Stimulated activated CD4-positive, alpha-beta T cell treated with anti-CD3 and anti-CD28 coated beads, Interleukin-15, amount 100 ng/mL, for 1 hour (primary cell): ENCODE measurements at places on chromosomes 13 and 19.

DNA sequence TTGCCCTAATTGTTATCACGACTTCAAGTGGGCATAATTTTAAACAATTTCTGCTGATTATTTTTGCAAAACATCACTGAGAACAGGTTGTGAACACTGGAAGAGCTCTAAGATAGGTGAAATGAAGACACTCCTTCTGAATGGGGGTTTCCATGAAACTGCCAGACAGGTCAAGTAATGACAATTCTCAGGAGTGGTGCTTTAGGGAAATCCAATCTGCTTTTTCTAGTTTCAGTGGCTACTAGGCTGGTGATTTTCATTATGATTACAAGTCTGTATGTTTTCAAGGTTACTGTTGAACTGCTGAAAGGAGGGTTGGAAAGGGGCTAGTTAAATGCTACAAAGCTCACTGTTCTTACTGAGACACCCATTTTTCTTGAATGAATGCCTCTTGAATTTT is 1724.2 kb downstream of the PCDH9 start:
- no peak for DNase-seq

DNA sequence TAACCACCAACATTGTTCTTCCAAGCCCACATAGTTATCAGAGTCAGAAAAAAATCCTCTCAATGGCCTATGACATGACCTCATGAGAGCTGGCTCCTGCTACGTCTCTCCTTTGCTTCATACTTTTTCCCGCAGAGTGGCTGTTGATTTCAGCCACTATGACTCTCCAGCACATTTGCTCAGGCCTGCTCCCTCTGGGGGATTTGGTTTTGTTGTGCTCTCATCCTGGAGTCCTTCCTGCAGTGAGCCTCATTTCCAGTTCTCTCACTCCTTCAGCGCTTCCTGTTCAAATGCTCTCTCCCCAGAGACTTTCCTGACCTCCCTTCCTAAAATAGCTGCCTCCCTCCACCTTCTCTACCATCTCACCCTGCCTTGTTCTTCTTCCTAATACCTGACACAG is 72.0 kb upstream of the USP29 start:
- no peak for DNase-seq

DNA sequence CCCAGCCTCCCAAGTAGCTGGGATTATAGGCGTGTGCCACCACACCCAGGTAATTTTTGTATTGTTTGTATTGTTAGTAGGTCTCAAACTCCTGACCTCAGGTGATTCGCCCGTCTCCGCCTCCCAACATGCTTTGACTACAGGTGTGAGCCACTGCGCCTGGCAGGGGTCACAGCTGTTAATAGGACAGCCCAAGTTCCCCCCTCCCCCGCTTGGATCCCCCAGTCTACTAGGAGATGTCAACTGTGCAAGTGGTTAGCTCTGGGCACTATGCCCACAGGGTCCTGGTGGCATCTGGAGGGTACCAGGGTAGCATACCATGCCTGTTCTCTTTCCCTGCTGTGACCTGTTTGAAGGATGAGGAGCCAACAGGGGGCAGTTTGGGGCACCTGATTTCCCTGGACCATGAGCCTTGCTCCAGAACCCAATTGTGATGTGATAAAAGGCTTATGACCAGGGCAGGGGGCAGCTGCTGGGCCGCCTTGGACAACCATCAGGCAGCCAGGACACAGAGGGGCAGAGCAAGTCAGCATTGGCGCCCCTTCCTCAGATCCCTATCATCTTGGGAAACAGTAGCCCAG is at the start of gene TSPAN16:
Gene TSPAN16, plus strand, starts transcription at position 496 of the 581 bp plus-strand sequence. CDS start 138 bp downstream, outside the sequence.
- no peak for DNase-seq

GRCh38 chr19:31154021-31154420 is 195.2 kb downstream of the TSHZ3 start:
- DNase-seq = no peak

DNA sequence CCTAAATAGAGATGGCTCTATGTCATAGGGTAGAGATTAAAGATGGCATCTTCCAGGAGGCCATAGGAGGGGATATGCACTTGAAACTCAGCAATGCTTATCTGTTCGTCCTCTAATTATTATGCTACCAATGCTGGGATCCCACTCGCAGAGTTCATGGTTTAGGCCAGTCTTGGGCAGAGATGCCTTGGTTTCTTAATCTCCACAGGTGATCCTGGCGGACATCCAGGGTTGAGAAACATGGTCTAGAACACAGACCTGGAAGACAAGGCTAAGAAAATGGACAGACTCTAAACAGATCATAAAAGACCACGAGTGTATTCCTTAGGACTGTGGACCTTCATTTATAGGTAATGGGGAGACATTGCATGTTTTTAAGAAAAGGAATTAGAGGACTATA is 70.0 kb upstream of the IRS2 start:
- no peak for DNase-seq

DNA sequence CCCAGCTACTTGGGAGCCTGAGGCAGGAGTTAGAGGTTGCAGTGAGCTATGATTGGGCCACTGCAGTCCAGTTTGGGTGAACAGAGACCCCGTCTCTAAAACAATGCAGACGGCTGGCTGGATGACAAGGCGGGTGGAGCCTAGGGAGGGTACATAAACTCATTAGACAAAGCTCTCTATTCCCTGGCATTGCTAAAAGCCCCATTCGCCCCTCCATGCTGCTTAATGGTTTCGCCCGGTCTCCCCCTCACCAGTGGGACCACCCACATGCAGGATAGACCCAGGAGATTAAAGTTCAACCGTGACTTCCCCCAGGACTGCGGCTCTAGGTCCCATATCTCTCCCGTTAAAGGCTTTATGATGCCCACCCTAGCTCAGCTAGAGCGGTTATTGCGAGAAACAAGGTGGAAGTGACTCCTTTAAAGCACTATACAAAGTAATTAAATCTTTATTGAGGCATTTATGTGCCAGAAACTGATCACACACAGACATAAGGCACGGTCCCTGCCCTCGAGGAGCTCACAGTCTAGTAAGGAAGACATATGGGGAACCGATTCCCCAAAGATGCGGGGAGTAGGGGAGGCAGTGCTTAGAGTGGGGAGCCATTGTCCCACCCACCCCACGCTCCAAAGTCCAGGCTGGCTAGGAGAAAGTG is 4.9 kb downstream of the LYPD3 start:
- no peak for DNase-seq

DNA sequence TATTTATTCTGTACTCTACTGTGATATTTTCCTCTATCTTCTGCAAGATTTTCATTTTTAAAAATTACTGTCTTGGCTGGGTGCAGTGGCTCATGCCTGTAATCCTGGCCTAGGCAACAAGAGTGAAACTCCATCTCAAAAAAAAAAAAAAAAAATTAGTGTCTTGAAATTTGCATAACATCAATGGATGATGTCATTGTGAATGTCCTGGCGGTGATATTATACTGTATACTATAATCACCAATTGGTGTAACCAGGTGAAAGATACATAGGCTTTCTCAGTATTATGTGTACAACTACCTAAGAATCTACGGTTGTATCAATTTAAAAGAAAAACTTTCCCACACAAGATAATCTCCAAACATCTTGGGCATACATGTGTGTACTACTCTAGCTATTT is 15.2 kb downstream of the ZNF331 start:
- no peak for DNase-seq

- no peak for DNase-seq
Measured at GRCh38 chr13:110164706-110165105, 142.3 kb downstream of the COL4A1 start.

GRCh38 chr19:41911889-41912731 is 16.1 kb downstream of the ERFL start:
- DNase-seq = no peak

DNA sequence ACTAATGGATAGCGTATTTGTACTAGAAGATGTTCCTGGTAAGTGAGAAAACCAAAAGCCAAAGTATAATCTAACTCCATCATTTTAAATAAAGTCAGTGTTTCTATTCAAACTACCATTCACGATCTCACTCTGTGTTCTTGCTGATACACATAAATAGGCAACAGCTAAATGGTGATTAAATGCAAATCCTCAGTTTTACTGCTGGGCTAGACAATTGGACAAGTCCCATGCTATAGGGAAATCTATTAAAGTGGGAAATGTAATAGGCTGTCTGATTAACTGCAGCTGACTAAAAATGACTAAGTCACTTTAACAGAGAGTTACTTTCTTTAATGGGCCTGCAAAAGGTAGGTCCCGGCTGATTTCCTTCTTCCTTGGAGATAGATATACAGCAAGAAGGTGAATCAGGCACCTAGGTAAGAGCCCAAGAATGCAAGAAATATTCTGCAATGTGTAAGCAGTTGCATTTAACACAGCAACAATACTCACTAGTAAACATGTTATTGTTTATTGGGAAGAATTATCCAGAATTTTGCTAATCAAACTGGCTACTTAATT is 298.4 kb downstream of the SLITRK6 start:
- no peak for DNase-seq

DNA sequence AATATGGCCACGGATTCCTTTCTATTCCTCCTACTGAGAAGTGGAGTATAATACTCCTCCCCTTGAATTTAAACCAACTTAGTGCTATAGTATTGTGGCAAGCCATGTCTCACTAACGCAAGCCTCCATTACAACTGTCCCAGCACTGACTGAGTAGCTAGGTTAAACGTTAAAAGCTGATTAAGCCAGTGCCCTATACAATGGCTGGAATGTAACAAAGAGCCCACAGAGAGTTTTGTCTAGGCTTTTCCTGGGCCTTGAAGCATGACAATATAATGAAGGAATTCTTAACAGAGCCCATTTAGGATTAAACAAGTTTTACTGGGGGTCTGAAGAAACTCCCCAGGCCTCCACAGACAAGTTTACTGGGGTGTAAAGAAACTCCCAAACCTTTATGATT is 254.5 kb upstream of the DACH1 start:
- DNase-seq = no peak

- DNase-seq = no peak
Measured at GRCh38 chr19:15178629-15179308, 22.0 kb downstream of the NOTCH3 start.

- DNase-seq = peak; percentile 43
Measured at GRCh38 chr19:42290523-42291434, 11.2 kb upstream of the PRR19 start.

DNA sequence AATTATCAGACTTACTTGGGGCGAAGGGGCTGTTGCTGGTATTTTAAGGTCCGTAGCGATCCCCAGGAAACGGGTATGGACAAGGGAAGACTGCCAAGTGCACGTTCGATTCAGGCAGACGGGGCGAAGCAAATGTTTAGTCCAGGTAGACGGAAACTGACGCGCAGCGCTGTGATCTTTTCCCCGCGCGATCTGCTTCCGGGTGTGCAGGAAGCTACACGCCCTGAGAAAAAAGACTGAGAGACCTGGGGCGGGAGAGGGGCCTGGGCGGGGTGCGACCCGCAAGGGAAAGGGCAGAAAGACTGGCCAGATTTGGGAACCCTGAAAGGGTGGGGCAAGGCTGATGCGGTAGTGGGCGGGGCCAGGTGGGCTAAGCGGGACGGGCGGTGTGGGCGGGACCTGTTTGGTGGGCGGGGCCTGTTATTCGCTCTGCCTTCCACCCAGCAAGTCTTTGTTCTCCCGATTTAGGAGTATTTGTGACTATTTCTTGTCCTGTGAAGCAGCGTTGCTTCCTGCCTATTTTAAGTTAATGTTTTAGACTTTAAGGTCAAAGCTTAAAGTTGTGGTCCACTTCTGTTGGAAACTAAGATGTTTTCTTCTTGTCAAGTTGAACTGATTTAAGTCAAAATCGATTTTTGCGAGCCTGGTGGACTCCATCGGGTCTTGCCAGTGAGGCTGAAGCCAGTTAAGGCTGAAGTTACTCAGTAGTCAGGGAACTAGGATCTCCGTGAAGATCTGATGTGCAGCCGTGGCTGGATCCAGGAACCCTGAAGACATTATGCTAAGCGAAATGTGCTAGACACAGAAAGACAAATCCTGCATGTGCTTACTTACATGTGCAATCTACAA is at the start of gene ZNF836:
Gene ZNF836, minus strand, starts transcription at position 301 of the 849 bp plus-strand sequence. CDS start 3,549 bp downstream, outside the sequence.
- DNase-seq = peak; percentile 80

- no peak for DNase-seq
Measured at GRCh38 chr13:61531383-61532065, 115.9 kb upstream of the PCDH20 start.

DNA sequence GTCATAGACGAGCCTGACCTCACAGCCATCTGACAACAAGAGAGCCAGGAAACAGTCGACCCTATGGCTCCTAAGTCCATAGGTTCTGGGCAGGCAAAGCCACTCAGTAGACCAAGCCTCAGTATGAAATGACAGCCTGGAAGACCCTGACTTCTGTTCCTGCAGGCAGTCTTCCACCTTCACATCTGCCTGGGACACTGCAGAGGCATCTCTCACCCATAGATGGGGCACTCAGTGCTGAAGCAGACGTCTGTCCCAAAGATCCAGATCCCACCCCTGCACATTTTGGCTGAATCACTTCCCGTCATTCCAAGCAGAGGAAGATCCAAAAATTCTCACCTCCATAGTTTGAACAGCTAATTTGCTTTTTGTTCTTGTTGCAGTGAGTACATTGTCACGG is 139.3 kb upstream of the ZNF507 start:
- no peak for DNase-seq

GRCh38 chr19:15291089-15291488 is 41.2 kb downstream of the BRD4 start:
- no peak for DNase-seq

- DNase-seq = no peak
Measured at GRCh38 chr13:66409542-66409941, 820.6 kb downstream of the PCDH9 start.

- peak; percentile 45 for DNase-seq
Measured at GRCh38 chr19:49987159-49987698, 26.3 kb upstream of the SIGLEC11 start.

GRCh38 chr19:15508035-15508710 is at the start of gene CYP4F22:
Gene CYP4F22 (plus strand): TSS chr19:15508525. CDS start chr19:15525337, 16,812 bp downstream.
- DNase-seq = no peak

DNA sequence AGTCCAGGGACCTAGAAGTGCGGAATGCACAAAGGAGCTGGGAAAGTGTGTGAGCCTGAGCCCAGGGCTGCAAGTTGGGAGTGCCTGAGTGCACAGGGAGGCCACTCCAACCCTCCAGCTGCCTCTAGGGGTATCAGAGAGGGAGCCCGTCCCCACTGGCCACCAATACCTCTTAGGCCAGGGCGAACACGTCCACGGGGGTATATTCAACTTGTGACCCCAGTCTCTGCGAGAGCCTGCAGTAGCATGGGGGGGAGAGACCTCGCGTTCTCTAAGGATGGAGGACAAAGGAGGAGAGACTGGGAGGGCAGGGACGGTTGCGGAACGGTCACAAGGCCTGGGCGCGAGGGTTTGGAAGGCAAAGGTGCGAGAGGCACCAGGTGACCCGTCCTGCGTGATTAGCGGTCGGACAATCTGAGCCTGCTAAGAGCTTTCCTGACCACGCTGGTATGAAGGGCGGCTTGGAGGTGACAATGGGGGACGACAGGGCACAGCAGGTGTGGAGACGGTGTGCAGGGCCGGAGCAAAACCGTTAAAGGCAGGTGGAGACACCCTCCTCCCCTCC is 676 bp downstream of the CD320 start:
- DNase-seq = no peak

DNA sequence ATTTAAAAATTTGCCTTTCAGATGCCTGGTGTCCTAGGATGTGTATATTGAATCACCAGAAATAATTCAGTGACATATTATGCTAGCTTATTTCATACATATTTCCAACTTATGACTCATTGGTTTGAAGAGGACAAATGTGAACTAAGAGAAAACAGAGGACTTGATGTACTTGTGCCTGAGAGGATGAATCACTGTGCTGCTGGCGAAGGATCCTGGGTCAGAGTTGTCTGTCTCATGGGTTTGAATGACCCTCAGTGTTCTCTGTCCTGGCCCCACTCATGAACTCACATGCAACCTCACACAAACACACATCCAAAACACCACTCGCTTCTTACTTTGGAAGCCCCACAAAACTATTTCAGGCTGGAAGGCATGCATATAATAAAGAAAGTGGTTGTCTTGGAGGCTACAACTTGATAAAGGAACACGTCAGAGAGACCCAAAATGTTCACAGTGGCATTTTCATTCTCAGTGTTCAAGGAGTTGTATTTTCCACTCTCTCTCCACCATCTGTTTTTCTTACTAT is 129.0 kb upstream of the SPRY2 start:
- DNase-seq = no peak
